Hepatic stellate cell (primary cell): ENCODE measurements at places on chromosomes 6 and 20.

GRCh38 chr6:137763886-137764285, 103.2 kb upstream of the TNFAIP3 start:
- DNase-seq, result no peak

DNA sequence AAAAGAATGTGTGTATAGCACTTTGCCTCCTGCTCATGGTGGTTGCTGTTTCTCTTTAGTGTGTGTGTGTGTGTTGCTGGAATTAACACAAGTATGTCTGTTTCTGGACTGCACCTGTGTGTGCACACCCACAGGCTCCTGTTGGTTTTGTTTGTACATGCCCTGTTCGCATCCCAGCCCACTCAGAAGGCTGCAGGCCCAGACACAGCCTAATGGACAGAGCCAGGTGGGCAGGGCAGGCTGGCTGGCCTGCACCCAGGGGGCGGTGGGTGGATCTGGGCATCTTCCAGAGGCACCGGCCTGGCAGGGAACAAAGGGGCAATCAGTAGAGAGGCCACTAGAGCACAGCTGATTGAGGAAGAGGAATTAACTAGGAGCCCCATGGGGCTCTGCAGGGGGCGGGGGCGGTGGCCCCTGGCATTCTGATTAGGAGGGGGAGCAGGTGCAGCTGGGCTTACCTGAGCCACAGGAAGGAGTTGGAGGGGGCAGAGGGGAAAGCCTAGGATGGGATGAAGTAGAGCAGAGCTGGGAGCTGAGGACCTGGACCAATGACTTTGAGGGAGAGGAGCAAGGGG, 21.9 kb downstream of the CD40 start:
- DNase-seq, result no peak

DNA sequence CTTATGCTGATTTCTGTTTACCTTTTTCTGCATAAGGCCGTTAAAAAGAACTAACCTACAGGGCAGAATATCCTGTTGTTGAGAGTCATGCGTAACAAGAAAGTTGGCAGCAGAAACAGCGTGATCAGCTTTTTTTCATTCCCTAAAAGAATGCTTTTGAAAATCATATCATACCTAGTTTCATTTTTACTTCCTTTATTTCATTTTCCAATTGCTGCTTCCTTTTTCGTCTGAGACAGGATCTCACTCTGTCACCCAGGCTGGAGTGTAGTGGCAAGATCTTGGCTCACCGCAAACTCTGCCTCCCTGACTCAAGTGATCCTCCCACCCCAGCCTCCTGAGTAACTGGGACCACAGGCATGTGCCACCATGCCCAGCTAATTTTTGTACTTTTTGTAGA, 4.1 kb downstream of the CALHM6 start:
- no peak for DNase-seq

DNA sequence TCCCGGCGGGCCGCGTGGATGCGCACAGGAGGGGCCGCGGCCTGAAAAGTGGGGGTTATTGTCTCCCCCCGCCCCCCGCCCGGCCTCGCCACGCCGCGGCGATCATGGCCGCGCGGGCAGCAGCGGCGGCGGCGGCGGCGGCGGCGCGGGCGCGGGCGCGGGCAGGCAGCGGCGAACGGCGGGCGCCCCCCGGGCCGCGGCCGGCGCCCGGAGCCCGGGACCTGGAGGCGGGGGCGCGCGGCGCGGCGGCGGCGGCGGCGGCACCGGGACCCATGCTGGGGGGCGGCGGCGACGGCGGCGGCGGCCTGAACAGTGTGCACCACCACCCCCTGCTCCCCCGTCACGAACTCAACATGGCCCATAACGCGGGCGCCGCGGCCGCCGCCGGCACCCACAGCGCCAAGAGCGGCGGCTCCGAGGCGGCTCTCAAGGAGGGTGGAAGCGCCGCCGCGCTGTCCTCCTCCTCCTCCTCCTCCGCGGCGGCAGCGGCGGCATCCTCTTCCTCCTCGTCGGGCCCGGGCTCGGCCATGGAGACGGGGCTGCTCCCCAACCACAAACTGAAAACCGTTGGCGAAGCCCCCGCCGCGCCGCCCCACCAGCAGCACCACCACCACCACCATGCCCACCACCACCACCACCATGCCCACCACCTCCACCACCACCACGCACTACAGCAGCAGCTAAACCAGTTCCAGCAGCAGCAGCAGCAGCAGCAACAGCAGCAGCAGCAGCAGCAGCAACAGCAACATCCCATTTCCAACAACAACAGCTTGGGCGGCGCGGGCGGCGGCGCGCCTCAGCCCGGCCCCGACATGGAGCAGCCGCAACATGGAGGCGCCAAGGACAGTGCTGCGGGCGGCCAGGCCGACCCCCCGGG, 637 bp downstream of the ARID1B start:
- DNase-seq, result peak; percentile 68

GRCh38 chr6:28977341-28978132, 27.6 kb downstream of the ZNF311 start:
- DNase-seq, result peak; percentile 18

- no peak for DNase-seq
Observed at GRCh38 chr6:79617518-79617941, 13.6 kb upstream of the SH3BGRL2 start.

- no peak for DNase-seq
Observed at GRCh38 chr6:134938896-134939295, 11.0 kb downstream of the ALDH8A1 start.

DNA sequence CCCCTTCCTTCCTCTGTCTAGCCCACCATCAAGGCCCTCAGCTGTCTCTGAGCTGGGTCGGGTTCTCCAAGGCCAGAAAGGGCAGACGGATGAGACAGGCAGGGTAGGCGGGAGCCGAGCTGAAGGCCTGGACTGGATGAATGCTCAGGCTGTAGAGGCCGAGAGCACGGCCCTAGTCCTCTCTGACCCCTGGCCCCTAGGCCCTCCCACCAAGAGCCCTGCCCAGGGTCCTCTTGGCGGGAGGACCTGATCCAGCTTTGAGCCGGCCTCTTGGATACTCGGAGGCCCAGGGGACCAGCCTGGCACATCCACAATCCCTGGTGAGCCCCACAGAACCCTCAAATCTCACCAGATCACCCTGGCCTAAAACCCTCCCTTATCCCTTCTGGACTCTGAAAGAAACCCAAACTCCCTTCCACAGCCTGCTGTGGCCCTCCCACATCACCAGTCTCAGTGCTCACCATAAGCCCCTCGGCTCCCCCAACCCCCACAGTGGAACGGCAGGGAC, 8.2 kb downstream of the ADISSP start:
- DNase-seq, result no peak

DNA sequence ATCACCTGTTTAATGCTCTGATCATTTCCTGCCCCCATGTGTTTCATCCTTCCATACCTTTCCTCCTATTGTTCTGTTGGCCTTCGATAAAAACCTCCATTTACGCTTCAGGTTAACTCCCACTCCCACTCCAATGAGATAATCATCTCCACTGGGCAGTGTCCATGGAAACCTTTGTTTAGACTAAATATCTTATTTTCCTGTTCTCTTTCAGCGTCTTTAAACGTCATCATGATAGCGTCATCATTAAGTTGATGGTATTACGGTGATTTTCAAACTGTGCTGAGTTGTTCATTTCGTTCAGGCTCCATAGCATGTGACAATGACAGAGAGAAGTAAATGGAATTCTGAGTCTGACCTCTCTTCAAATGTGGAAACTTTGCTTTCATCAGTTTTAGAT, 970.5 kb upstream of the SLC35B3 start:
- no peak for DNase-seq

- DNase-seq, result no peak
Observed at GRCh38 chr6:90294614-90294988, 2.0 kb downstream of the BACH2 start.

DNA sequence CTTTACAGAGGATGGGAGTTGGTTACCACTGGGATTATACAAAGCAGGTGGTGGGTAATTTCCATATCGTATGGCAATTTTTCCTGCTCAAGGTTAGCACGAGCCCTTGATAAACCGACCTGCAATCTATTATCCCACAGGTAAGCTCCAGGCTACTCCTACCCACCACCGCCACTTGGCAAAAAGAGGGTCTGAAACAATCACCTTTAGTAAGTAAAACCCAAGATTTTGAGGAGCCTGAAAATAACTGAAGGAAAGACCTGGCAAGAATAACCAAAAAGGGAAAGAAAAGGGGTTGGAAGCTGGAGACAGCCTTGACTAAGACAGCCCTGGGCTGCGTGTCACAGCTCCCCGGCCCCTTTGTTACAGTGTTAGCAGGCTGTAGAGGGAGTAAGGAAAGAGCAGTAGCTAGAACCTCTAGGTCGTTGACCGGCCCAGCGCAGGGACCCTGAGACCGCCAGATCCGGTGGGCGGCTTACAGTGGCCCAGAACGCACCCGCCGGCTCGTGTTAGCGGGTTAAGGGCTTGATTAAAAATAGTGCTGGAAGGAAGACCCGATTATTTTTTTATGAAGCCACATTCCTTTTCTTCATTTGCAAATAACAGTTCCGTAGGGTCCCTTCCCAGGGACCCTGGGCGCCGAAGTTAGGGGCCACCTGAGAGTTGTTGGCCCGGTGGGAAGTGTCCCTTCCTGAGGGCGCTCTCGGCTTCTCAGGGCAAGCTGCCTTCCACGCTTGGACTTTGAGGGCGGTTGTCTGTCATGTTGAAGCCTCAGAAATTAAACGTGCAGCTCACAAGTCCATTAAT, 30.5 kb downstream of the TFAP2B start:
- no peak for DNase-seq

DNA sequence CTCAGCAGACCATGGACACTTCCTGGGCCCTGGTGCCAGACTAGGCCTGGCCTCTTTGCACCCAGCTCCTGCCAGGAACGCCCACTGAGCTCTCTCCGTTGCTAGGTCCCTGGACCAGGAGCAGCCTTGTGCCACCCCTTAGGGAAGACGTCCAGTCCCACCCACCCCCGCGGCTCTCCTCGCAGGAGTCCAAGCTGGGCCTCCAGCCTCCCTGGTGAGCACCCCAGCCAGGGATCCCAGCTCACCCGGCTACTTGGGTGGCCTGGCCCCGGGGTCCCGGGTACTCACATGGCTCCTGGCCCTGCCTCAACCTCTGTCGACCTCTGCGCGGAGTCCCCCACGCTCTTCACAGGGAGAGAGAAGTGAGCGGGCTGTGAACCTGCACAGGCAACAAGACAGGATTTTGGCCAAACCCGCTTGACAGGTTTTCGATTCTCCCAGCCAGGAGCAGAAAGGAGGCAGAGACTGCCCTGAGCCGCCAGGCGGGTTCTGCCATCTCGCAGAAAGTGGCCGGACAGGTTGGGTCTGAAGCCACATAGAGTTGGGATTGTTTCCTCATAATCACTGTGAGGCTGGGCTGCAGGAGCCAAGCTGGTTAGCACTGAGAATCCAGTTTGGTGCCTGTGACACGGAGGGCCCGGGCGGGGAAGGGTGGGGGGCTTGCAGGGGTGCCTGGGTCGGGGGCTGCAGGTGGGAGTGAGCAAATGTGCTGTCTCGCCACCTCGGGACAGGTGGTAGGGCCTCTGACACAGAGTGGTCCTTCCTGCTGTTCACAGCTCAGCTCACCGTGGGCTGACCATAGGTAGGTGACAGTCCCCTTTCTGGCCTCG, at the start of gene RBBP8NL:
Gene RBBP8NL (minus strand): TSS at position 368 of the 830 bp plus-strand sequence. CDS start 7,892 bp downstream, outside the sequence.
- DNase-seq, result no peak

DNA sequence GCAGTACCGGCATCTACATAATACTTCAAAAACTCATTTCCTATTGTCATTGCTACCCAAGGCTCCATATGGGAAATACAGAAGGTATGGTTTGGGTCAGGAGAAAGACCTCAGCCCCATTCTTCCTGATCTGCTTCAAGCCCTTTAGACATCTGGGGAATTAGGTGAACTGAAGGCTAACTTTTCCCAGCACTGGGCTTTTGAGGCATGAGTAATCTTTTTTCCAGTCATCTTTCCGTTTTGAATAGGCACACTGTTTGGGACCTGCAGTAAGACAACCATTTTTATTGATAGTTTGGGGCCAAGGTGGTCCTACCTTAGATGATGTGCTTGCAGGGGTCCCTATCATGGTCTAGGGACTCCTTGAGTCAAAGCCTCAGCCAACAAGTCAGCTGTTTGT, 198.4 kb downstream of the HAO1 start:
- no peak for DNase-seq

DNA sequence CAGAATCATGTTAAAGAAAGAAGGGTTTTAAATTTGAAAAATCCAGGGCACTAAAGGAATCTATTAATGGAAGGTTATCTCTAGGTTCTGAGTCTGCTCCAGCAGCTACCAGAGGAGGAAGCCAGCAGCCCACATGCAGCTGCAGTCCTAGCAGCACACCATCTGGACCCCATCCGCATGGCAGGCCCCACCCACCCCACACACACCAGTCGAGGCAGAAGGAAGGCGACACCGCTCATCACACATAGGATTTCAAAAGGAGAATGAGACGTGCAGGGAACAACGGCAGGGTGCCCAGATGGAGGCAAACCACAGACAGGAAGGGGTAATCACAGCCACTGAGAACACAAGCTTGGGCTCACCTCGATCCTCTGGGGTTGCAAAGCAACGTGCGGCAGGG, 78.9 kb downstream of the GINS1 start:
- DNase-seq, result no peak

GRCh38 chr20:16388731-16389130, 184.5 kb downstream of the KIF16B start:
- DNase-seq, result no peak

GRCh38 chr6:121426686-121427085, 8.8 kb upstream of the GJA1 start:
- no peak for DNase-seq

GRCh38 chr6:92847988-92848387, 571.4 kb downstream of the EPHA7 start:
- no peak for DNase-seq

DNA sequence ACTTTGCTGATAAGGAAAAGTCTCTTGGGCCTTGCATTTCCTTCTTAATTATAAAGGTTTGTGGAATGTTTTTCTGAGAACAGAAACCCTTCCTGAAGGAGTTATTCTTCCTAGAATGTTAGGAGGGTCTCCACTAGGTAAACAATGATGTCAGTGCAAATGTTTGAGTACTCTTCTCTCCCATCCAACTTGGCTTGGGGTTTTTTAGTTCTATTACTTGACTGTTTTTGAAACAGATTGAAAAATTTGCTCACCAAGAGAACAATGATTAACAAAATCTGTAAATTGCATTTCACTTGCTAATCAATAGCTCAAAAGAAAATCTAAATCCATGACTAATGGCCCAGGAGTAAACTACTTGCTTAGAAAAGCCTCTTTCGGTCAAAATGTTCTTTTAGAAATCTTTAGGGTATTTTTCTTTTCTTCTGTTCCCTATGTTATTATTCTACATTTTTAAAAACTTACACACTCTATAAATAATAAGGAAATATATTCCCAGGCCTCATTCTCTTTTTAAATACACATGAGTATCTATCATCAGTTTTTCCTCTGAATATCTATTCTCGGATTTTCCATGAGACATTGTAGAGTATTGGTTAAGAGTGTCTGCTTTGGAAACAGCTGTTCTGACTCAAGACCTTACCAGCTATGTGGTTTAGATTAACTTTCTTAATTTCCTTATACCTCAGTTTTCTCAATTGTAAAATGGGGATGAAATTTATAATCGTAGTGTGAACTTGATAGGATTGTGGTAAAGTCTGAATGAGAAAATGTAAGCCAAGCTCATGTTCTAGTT, 234.2 kb upstream of the CITED2 start:
- DNase-seq, result peak; percentile 25

- DNase-seq, result no peak
Observed at GRCh38 chr6:13436399-13437217, 50.8 kb downstream of the GFOD1 start.
